ENCODE measurements at places on chromosomes 5 and 9.

DNA sequence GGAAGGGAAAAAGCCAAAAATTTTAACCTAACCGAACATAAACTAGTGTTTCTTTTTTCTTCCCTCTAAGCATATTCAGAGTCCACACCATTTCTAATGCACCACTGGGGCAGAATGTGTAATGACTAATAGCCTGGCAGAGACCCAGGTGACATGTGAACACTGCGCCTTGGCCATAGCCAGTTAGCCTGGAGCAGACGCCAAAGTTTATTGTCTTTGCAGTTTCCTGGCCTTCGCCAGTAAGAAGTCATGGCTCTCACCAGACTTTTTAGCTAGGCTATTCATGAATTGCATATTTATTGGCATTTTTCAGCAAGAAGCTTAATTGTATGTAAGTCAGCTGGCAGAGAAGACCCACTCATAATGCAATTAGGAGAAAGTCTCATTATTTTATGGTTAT lies 182.8 kb upstream of the SLC27A6 start:
- no peak for DNase-seq

DNA sequence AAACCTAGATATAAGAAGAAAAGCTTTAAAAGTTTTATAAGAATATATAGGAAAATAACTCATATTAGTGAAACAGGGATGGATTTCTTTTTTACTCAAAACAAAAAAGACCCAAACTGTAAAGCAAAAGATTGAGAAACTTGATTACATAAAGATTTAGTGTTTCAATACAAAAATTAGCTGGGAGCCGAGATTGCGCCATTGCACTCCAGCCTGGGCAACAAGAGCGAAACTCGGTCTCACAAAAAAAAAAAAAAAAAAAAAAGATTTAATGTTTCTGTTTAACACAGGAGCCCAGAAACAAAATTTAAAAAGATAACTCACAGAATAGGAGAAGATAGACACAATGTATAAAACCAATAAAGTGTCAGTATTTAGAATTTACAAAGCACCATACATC lies 45.2 kb downstream of the CDC14B start:
- no peak for DNase-seq

- no peak for DNase-seq
Observed at GRCh38 chr5:161009194-161009593, 157.2 kb upstream of the ATP10B start.

- no peak for DNase-seq
Observed at GRCh38 chr9:96551403-96551802, 68.2 kb downstream of the CDC14B start.

DNA sequence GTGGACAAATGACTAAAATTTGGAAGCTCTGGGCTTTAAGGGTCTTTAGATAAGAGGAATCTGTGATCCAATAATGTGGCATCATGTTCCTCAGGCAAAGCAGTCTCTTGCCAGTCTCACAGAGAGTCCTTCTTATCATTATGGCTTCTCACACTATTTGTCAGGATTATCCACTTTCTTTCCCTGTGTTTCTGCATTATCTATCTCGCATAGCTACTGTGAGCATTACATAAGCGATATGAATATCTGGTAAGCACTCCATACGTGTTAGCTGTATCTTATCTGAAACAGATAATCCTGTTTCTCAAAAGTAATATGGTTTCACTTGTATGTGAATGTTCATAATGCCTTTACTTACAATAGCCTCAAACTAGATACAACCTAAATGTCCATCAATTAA lies 9.6 kb downstream of the MCC start:
- no peak for DNase-seq

Measured in RWPE2 (cell line).